ENCODE measurements at places on chromosomes 5 and 9.
A peak's percentile ranks its signal among the peaks of the same experiment; 100 is the strongest.

DNA sequence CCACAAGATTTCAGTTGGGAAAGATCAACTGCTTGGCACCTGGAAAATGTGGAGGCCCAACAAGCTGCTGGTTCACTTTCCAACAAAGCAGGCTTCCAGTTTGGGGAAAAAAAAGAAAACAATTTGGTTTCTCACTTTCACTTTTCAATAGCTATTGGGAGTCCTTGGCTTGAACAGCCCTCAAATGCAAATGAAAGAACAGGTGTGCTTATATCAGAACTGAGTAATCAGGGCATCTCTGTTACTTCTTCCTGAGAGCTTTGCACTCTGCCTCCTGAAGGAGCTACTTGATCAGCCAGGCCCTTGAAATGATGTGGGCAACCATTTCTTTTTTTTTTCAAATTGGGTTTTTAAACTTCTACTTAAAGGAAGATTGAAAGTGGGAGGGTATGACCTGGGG is 73.5 kb downstream of the MFAP3 start:
- no peak for DNase-seq

DNA sequence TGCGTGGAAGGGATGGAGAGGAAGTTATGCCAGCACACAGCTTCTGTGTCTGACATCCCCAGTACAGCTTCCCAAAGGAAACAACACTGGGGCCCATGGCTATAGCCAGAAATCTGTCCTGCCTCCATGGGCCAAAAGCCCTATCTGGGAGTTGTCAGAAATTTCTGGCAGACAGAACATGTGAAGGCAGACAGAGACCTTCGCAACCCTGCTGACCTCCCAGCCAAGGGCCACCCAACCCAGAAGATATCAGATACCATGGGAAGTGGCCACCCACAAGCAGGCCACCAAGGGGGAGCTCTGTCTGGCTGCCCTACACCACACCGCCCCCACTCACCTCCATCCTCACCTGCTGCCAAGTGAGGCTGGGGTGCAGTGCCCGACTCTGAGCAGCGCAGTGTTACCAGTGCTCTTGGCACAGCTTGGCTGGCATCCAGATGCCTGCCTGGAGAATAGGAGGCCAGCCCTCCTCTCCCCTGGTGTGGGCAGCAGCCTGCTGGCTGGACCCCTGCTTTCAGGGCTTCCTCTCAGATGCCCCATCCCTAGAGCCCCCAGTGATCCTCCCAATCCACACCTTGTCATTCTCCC is 61.6 kb upstream of the NEURL1B start:
- no peak for DNase-seq

DNA sequence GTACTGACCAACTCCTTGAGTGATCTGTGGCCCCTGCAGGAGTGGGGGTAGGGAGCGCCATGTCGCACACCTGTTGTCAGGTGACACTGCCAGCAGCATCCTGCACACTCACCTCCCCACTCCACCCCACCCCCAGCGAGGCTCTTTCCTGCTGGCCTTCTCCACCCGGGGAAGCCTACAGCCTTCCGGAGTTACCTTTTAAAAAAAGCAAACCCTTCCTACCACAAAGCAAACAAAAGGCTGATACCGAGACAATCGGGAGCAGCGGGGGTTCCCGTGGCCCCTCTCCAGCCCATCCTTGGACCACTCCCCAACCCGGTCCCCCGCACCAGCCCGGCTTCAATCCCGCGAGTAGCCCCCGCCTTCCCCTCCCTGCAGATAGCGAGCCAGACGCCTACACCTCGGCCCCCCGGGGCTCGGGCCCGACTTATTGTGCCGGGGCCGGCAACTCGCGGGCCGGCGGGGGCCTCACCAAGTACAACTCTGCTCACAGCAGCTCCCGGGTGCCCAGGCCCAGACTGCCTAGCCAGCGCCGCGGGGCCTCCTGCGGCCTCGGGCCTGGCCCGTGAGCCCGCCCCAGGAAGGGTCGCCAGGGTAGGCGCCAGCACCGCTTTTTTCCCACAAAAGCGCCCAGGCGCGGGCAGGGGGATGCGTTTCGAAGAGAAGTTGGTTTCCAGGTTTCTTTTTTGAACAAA is 724 bp downstream of the MACROH2A1 start:
- DNase-seq = peak; percentile 48

DNA sequence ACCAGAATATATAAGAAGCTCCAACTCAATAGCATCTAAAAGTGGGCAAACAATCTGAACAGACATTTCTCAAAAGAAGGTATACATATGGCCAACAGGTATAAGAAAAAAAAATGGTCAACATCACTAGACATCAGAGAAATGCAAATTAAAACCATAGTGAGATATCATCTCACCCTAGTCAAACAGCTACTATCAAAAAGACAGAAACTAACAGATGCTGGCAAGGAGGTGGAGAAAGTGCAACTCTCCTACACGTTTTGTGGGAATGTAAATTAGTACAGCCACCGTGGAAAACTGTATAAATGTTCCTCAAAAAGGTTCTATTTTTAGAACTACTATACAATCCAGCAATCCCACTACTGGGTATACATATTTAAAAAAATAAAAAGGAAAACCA is 199.9 kb upstream of the SMC2 start:
- DNase-seq = no peak

DNA sequence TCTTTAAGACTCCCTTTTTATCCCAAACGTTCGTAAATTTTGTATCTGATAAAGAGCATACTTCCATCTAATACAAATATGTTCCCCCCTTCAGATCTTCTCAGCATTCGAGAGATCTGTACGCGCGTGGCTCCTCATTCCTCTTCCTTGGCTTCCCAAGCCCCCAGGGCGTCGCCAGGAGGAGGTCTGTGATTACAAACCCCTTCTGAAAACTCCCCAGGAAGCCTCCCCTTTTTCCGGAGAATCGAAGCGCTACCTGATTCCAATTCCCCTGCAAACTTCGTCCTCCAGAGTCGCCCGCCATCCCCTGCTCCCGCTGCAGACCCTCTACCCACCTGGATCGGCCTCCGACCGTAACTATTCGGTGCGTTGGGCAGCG is 19.9 kb downstream of the CDKN2A start:
- peak; percentile 33 for DNase-seq

DNA sequence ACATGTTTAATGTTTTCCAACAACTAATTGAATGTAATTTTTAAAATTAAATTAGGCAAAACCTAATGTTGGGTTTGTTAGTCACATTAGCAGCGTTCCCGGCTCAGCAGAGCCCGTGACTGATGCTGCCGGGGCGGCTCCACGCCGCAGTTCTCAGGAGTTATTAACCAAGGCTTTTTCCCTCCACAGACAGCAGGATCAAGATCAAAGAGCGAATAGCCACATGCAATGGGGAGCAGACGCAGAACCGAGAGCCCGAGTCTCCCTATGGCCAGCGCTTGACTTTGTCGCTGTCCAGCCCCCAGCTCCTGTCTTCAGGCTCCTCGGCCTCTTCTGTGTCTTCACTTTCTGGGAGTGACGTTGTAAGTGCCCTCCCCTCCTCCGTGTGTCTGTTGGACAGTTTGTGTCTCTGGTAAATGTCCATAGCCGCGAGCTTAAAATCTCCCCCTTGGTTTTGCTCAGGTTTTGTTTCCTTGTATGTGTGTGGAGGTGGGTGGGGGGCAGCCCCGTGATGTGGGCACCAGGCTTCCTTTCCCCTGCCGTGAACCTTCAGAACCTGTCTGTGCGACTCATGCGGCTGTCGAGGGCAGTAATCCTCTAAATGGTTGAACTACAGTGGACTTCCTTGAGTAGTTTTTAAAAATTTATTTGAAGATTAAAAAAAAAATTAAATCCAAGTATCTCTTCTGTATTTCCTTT is 37.1 kb downstream of the TENT4A start:
- DNase-seq = no peak

DNA sequence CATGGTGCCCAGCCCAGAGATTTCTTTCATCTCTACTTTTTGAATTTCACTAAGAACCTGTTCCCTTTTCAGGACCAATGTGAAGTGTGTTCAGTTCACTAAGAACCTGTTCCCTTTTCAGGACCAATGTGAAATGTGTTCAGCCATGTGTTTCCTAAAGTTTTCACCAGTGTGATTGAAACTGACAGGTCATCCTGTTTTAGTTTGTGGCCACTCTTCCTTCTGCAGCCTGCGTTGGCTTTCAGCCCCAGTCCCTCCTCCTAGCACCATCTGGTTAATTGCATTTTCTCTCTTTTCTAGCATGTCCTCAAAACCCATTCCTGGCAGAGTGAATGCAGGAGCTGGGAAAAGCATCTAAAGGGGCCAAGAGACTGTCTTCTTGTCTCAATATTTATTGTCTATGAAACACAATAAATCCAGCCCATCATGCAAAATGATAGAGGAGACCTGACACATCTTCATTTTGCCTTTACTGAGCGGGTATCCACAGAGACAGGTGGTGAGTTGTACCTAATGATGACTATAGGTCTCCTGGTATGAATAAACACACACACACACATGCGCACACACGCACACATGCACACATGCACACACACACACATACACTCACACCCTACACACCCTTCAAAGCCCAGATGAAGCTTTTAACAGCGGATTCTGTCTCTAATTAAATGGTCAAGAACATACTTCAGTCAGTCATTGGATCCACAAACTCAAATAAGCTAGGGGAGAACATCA is 6.1 kb upstream of the PANK3 start:
- no peak for DNase-seq

DNA sequence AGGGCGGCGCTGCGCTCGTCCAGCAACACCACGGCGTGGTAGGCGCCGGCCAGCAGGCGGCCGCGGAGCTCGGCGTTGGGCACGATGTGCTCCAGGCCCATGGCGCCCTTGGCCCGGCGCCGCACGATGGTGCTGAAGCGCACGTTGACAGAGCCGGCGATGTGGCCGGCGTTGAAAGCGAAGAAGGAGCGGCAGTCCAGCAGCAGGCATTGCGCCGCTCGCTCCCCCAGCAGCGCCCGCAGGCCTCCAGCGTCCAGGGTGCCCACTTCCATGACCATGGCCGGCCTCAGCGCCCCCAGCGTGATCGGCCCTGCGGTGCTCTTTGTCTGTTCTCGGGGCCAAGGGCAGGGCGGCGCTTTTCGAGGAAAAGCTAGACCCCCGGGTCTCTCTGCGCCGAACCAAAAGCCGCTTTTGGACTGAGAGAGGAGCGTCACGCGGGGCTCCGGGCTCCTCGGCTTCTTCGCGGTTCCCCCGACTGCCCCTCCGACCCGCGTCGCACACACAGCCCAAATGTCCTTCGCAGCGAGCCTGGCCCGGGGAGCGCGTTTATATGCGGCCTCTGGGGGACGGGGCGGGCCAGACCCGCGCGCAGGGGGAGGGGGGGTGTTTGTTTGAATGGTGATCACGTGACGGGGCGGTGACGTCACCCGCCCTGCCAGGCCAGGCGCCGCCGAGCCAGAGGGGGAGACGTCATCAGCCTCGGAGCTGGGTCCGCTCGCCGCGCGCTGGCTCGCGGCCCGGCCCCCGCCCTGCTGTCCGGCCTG is at the start of gene DUSP1:
Gene DUSP1 (minus strand): TSS at position 521 of the 764 bp plus-strand sequence. CDS start 243 bp downstream, at position 278.
- peak; percentile 98 for DNase-seq

- DNase-seq = peak; percentile 95
Measured at GRCh38 chr5:143404416-143405062, 1.1 kb upstream of the NR3C1 start.

- no peak for DNase-seq
Measured at GRCh38 chr9:133576031-133576874, 32.9 kb downstream of the FAM163B start.

GRCh38 chr5:380701-381309 is 59.3 kb downstream of the AHRR start:
- DNase-seq = peak; percentile 27

DNA sequence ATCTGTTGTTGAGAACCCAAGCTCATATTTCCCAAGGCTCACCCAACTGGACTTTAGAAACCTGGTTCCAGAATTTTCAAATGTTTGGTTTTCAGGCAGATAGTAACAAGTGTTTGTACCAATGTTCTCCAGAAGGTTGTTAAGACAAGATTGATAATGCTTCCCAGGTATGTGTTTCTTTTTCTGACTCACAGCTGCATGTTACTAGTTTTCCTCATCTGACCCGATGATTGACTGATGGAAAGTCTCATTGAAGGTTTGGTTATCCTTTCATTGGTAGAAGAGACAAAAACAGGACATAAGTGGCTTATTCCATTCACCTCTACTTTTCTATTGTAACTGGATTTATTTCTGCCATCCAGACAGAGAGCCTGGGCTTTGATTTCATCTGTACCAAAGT is 10.4 kb downstream of the BASP1 start:
- no peak for DNase-seq

GRCh38 chr5:67966712-67967111 is 248.8 kb upstream of the PIK3R1 start:
- DNase-seq = no peak

DNA sequence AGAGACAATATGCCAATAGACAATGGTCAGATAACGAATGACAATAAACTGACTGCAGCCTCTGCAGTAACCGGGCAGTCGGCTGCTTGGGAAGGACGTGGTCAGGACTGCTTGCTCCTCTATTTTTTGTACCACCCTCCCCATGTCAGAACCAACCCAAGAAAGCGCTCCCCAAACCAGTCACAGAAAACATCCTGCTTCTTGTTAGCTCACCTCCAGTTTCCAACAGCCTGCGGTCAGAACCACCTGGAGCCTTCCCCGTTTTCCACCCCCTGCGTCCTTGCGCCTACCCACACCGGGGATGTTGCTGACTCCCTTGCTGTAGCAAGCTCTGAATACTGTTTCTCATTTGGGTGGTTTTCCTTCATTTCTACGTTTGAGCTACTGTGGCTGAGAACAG is 1.7 kb upstream of the MRNIP start:
- DNase-seq = peak; percentile 73

GRCh38 chr5:109450129-109450877 is 40.5 kb upstream of the PJA2 start:
- no peak for DNase-seq

DNA sequence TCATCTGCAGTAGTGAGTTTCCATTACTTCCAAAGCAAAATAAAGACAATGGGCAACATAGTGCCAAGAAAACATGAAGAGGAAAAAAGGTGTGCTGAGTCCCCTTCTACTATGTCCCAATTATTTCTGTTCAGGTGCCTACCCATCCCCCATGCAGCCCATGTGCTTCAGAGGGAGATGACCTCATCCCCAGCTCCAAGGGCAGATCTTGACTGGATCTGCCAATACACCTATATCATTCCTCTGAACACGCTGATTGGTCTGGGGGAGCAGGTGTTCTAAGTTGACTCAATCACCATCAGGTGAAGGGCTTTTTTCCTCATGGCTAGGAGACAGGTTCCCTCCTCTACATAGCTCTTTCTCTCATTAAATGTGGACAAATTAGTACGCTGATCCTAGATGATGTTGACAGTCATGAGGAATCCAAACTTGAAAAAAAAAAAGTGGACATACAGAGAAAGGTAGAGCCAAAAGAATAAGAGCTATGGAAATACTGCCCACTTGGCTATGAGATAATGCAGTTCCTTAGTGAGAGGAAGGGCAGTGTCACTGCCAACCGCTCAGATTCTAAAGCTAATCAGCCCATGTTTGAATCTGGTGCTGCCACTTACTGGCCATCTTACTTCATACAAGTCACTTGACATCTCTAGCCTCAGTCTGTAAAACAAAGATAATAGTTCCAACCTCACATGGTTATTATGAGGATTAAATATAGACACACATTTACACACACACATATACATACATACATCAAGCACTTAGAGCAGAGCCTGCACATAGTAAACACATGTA is 23.1 kb downstream of the PRELID2 start:
- peak; percentile 72 for DNase-seq

DNA sequence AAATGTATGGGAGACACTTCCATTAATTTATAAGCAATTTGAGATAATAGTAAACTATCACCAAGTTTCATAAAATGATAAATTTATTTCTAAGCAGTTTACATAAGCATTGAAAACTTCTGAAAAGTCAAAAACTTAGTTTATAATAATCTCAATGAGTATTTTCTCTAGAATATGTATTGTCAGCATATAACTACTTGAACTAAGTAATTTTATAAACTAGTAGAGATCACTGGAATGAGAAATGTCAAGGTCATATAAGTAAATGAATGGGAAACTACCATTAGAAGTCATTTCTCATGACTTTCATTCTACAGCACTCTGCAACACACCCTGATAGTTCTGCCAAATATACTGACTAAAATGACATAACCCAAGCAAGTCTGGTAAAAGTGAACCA is 3.4 kb downstream of the TBCA start:
- no peak for DNase-seq
